ENCODE measurements at places on chromosomes 5 and 9.

DNA sequence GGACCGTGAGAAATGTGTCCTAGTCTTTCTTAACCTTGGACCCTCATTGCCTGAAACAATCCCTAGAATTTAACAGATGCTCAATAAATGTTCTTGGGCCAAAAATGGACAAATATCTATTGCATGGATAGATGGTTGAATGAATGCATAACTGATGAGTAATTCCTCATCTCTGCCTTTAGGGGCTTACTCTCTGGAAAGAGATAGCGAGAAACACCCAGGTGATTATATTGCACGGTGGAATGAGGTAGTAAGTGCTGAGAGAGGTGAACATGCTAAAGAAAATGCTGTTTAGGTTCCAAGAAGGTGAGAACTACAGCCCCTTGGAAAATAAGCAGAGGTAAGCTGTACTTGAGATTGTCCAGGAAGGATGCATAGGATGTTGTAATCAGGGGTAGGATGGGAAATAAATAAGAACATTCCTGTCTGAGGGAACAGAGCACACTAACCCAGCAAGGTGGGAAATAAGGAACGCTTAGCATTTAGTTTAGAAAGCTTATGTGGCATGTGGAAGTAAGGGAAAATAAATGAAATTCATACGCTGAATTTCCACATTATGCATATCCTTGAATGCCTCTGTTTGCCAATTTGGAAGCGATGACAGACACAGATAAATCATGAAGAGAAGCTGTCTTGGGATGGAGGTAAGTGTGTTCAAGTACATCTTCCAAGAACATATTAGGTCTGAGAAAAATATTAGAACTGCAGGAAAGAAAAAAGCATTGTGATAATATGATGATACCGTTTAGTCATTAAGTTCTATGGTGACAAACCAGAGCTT is 426.6 kb downstream of the ARHGEF28 start:
- DNase-seq, result no peak

- DNase-seq, result no peak
Measured at GRCh38 chr5:151745071-151745705, 13.2 kb downstream of the ATOX1 start.

DNA sequence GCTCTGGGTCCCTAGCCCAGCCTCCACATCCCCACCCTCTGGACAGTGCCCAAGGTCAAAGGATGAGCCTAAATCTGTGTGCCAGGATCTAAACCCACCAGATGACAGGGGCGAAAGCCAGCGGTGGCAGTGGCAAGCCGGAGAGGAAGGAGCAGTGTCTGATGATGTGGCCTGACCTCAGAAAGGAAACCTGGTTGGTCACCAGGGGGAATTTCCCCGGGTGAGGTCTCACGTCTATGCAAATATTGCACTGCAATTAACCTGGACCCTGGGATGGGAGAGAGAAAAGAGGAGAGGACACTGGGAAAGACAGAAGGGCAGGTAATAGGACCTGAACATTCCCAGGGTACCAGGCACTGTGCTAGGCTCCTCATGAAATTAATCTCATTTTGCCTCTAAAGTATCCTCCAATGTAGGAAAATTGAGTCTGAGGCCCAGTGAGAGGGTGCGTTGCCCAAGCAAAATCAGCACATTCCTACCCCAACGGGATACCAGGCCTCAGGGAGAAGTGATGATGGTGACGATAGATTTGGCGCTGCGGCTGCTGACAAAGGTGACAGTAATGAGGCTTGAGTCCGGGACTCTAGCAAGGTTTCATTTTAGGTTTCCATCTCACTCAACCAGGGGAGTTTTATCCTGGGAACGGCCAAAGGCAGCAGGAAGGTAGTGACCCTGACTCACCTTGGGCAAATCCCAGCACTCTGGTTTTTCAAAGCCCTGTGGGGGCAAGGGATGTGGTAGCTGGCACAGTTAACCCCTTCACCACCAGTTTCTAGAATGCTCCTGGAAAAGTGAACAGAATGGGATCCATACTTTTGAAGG is 13.4 kb upstream of the TNIP1 start:
- no peak for DNase-seq

- DNase-seq, result no peak
Measured at GRCh38 chr9:127829205-127829906, 25.1 kb downstream of the ENG start.

GRCh38 chr5:156682971-156683370 is 167.1 kb upstream of the PPP1R2B start:
- DNase-seq, result no peak
